ENCODE measurements at places on chromosomes 11 and 22. TPM values are rescaled to one million over a fixed set of nuclear protein-coding genes. Genes with fewer than 3 reads are reported as not detected.
A peak's percentile ranks its signal among the peaks of the same experiment; 100 is the strongest.

GRCh38 chr22:35124691-35125219 is 58.8 kb downstream of the ISX start:
- DNase-seq = no peak

Gene CSRP3
- 0.27 TPM for total RNA-seq

GRCh38 chr11:109422870-109423465 is 978 bp downstream of the C11orf87 start:
- DNase-seq = peak; percentile 45

Gene NPAT
- 6.9 TPM for total RNA-seq

GRCh38 chr11:18617688-18618341 is 16.3 kb downstream of the SPTY2D1 start:
- peak; percentile 67 for DNase-seq

Gene GNB1L
- 4.0 TPM for total RNA-seq

Gene KRTAP5-3
- total RNA-seq = not detected

DNA sequence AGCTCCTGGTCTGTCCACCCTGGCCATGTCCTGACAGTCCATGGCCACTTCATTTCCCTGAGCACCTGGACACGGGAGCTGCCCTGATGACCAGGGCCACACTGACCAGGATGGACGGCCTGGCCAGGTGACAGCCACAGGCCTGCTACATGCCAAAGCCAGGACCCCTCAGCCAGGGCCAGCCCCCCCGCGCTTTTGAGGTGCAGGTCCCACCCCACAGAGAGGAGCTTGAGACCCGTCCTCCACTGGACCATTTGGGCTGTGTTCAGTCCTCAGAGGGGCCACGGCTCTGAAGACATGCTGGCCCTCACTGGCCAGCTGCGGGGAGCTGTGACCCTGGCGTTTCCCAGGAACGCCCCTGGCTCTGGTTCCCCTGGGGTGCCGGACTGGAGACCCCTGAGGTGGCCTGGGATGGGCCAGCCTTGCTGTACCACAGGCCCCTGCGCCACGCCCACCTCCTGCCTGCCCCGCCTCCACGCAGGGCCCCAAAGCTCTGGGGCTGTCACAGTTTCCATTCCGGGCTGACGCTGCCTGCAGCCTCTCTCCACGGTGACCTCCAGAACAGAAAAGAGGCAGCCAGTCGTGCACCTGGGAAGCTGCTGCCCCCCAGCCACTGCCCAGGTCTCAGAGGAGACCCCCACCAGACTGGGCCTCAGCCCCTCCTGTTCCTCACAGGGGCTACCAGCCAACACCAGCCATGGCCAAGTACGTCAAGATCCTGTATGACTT is 18.2 kb downstream of the EPS8L2 start:
- no peak for DNase-seq

- peak; percentile 84 for DNase-seq
These were observed 31.1 kb downstream of the OR6Q1 start for GRCh38 chr11:58061813-58062212.

Gene TAF1D
- 233 TPM for total RNA-seq

Gene SEC14L6
- not detected for total RNA-seq

DNA sequence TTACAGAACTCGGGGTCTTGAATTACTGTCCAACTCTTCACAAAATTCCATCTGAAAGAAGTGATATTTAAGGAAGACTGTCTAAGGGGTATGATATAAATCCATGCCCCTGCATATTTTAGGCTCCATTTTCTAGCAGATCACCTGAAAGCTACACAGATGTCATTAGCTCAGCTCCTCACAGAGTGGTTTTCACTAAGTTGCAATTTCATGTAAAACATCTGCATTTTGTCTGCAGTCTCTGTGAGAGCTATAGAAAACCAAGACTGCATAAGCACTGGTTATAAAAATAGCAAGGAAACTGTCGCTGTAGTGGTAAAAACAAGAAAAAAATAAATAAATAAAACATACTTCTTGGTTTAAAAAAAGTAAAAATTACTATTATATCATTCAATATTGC is 103.4 kb downstream of the RPL27A start:
- DNase-seq = no peak

Gene POU2AF1
- total RNA-seq = not detected

DNA sequence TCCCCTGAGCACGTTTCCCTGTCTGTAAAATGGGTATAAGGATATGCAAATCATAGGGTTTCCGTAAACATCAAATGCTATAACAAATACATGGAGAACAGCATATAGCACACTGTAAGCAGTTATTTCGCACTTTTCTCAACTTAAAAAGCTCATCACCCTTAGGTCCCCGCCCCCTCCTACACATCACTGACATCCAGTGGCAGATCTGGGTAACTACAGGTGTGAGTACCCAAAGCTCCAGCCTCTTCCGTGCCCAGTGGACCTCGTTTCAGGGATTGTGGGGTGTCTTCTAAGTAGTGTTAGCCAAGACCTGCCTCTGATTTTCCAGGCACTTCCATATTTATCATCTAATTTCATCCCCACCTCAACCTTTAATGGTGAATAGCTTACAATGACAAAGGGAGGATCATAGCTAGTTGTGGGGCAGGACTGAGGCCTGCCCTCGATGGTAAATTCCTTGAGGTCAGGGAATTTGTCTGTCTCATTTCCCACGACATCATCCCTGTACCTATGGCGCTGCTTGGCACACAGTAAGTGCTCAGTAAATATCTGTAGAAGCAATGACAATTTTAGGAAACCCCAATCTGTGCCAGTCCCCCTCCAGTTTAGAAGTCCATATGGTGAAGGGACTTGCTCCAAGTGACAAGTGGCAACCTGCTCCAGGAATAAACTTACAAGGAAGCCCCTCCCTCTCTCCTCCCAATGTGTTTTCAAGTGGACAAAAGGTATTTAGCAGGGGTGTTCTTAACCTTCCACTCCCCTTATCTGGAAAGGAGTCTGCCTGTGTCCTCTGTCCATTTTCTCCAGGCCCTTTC is 340.5 kb downstream of the TENM4 start:
- peak; percentile 70 for DNase-seq

DNA sequence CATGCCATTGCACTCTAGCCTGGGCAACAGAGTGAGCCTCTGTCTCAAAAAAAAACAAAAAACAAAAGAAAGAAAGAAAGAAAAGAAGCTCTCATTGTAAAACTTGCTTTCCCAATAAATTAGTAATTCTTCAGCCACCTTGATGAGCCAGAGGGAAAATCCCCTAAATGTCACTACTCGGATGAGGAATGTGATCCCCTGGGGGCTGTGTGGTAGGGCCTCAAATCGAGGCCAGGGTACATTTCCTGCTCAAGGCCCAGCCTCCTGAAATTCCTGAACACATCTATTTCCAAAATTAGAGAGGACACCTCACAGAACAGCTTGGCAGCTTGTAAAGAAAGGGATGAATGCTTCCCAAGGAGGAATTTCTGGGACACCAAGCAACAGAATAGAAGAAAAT is 147.1 kb upstream of the SESN3 start:
- peak; percentile 43 for DNase-seq

Gene ATG16L2
- total RNA-seq = 9.1 TPM

DNA sequence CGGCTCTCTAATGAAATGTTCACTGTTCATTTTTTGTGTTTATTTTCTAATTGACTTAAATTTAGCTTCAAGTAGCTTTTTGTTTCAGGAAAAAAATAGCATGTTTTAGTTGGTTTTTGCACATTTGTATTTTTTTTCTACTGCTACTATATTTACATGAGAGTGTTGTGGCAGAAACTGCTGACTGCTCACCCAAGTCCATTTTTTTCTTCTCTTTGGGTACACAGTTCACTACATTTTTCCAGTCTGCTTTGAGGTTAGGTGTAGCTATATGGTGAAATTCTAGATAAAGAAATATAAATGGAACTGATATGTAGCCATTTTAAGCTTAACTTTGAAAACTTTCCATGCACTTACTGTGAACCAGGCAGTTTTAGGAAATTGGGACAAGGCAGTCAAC is 216.7 kb upstream of the C11orf87 start:
- DNase-seq = no peak

Gene RASGRP2
- total RNA-seq = not detected

DNA sequence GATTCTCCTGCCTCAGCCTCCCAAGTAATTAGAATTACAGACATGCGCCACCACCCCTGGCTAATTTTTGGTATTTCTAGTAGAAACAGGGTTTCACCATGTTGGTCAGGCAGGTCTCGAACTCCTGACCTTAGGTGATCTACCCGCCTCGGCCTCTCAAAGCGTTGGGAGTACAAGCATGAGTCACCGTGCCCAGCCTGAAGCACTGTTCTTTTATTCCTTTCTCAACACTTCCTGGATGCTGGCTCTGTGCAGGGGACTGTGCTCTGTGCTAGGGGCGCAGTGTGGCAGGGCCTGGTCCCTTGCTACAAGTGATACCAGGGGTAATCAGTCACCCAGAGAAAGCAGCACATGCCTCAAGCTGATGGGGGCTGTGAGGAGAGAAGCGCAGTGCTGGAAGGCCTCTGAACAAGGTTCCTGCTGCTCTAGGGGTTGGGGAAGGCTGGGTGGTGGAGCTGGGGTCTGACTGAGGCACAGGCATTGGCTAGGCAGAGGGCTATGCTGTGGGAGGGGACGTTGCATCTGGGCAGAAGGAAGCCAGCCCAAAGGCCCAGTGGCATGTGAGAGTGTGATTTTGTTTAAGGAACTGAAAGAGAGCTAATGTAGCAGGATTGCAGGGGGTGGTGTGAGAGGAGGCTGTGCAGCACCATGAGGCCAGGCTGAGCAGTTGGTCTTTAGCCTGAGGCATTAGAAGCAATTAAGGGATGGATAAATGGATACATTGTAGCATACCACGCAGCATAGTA is 42.5 kb downstream of the CABIN1 start:
- no peak for DNase-seq

GRCh38 chr11:68942751-68943271 is 38.0 kb downstream of the MRGPRD start:
- peak; percentile 6 for DNase-seq

GRCh38 chr11:123504401-123504800 is 74.3 kb downstream of the GRAMD1B start:
- DNase-seq = no peak

DNA sequence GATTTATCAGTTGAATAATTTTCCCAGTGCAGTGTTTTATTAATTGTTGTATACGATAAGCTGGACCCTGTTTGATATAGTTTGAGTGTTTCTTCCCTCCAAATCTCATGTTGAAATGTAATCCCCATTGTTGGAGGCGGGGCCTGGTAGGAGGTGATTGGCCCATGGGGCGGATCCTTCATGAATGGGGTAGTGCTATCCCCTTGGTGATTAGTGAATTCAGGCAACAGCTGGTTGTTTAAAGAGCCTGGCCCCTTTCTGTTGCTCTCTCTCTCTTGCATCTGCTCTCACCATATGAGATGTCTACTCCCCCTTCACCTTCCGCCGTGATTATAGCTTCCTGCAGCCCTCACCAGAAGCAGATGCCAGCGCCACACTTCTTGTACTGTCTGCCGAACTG is 1.5 kb downstream of the OR5A1 start:
- DNase-seq = no peak

Gene C11orf65
- total RNA-seq = 1.6 TPM

DNA sequence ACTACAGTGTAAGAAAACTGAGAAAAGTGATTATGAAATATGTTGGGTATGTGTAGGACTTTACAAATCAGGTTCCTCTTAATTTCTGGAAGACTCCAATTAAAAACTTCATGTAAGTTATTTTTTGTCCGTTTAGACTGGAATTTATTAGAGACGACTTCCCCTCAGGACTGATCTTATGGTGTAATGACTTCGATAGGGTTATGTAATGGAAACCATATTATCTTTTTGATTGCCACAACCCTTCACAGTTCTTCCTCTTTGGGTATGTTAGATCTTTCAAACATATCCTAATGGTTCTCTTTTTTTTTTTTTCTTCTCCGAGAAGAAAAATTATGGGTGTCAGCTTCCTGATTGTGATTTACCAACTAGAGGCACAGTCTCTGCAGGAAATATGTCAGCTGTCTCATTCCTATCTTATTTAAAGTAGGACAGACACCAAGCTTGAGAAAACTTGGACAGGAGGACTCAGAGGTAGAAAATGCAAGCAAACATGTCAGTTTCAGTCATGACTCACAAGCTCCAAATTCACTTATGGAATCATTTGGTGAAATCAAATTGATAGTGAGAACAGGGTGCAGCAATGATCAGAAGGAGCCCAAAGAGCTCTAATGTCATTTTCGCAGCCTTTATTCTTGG is 11.1 kb upstream of the LDLRAD3 start:
- peak; percentile 16 for DNase-seq

GRCh38 chr11:22343371-22344032 is 5.3 kb downstream of the SLC17A6 start:
- DNase-seq = no peak

Gene FAM111B
- total RNA-seq = 42.9 TPM

DNA sequence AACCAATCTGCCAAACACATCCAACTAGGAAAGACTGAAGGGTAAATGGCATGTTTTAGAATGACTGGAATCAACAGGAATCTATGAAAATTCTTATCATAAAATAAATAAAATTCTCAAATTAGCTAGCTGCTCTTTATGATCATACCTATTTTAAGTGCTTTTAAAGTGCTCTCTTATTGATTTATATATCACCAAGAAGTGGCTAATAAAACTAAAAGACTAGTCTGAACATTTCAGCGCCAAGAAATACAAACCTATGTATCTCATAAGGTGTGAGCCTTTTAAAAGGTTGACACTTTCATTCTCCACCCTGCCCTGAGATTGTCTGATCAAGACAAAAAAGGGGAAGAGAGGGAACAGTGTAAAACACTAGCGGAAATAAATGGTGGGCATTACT is 136.8 kb upstream of the ARHGAP42 start:
- DNase-seq = no peak

Gene TTC36
- total RNA-seq = not detected

DNA sequence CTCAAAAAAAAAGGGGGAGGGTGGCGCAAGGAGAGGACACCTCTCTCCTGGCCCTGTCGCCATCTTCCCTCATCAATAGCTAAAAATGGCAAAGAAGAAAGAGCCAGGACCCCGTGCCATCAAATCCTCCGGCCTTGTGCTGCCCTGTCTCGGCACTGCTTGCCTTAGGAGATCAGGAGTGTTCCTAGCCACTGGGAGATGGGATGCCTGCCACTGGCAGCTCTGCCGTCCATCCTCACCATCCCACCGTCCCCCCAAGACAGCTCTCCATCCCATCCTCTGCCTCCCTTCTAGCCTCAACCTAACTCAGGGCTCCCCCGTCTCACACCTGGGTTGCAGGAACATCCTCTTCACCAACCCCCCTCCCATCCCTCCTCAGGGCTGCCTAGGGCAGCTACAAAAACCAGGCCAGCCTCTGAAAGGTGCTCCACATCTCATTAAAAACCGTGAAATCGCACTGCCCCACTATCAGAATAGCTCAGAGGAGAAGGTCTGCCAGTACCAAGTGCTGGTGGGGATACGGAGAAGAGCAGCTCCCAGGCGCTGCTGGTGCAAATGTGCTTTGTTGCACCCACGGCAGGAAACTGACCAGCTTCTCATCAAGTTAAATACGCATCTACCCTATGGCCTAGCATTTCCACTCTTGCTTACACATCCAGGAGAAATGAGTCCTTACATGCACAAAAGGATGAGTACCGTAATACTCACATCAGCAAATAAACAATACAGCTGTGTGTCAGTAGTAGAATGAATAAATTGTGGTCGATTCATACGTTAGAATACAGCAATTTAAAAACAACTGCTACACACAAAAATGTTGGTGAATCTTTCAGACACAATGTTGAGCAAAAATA is 31.7 kb upstream of the GCAT start:
- peak; percentile 67 for DNase-seq

Data from fibroblast of the aortic adventitia (primary cell).